ENCODE measurements at places on chromosomes 3 and 15. TPM values are rescaled to one million over a fixed set of nuclear protein-coding genes. Genes with fewer than 3 reads are reported as not detected.

EFHB gene
- 1.0 TPM for total RNA-seq

SH2D7 gene
- total RNA-seq: not detected

RBMS3 gene
- 0.90 TPM for total RNA-seq

SPATA12 gene
- total RNA-seq: 0.30 TPM

SLC24A5 gene
- not detected for total RNA-seq
